Effector CD8-positive, alpha-beta T cell (primary cell): ENCODE measurements at places on chromosomes 2 and 18.

DNA sequence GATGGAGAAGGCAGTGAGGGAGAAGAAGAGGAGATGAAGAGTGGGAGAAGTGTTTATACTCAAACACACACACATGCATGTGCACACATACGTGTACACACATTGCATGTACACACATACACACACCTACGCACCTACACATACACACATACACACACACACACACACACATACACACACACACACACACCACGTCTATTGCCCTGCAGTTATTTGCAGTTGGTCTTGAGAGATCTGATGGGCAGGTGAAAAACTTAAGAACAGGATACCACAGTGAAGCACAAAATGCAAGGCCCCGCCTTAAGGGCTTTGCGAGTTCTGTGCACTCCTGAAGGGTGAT, 190.2 kb downstream of the MYCN start:
- DNase-seq: no peak

- no peak for DNase-seq
Observed at GRCh38 chr2:42025151-42025582, 22.7 kb upstream of the PKDCC start.

GRCh38 chr2:113113807-113114206, 13.6 kb upstream of the IL1RN start:
- no peak for DNase-seq

- no peak for DNase-seq
Observed at GRCh38 chr2:207078186-207078798, 87.5 kb downstream of the KLF7 start.

GRCh38 chr2:186980787-186981550, 132.0 kb upstream of the ZSWIM2 start:
- no peak for DNase-seq

DNA sequence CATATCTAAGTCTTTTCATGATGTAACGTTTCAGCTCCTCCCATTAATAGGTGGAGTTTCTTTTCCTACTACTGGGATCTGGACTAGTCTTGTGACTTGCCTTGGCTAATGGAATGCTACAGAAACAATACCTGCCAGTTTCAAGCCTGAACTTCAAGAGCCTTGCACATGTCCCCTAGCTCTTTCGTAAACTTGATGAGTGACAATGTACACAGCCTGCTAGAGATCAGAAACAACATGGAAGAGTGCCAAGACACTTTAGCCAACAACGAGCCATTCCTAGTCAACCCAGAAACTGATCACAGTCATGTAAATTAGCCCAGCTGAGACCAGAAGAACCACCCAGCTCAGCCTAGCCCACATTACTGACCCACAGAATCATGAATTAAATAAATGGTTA, 24.8 kb upstream of the STK39 start:
- DNase-seq: no peak

GRCh38 chr2:160288324-160288723, 88.3 kb upstream of the ITGB6 start:
- DNase-seq: no peak

- DNase-seq: no peak
Observed at GRCh38 chr2:167114018-167114417, 225.7 kb downstream of the XIRP2 start.

- no peak for DNase-seq
Observed at GRCh38 chr2:147927053-147927588, 82.3 kb downstream of the ACVR2A start.

- no peak for DNase-seq
Observed at GRCh38 chr2:120709608-120710041, 26.0 kb upstream of the GLI2 start.

- no peak for DNase-seq
Observed at GRCh38 chr2:69989009-69989408, 27.6 kb upstream of the ASPRV1 start.

DNA sequence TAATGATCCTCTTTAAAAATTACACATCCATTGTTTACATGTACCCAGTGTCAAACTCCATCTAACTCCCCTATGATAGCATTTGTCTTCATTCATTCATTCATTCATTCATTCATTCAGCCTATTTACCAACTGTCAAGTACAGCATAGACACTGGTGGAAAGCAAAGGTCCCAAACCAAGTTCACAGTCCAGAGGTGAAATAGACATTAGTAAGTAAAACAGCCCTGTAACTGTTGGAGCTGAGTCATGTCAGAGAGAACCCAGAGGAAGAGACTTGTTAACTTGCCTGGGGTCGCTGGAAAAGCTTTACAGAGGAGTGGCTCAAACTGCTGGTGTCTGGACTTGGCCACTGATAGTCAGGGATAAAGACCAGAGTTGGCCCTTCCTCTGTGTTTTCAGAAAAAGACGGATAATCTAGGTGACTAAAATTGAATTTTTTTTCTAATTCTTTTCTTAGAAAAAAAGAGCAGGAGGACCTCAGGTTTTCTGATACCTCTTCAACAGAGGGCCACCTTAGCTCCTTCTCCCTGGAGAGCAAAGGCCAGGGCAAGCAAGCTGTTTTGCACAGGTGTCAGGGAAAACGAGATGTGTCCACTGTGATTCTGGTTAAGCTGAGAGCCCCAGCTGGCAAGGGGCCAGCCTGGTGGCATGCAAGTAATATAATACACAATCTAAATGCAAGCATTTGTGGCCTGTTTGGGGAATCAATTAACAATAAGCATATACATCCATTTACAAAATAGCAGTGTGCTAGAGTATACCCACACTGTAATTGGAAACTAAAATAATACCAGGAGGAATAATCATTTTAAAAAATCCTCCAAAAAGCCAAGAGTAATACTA, 96.7 kb upstream of the SLC14A2 start:
- DNase-seq: no peak

DNA sequence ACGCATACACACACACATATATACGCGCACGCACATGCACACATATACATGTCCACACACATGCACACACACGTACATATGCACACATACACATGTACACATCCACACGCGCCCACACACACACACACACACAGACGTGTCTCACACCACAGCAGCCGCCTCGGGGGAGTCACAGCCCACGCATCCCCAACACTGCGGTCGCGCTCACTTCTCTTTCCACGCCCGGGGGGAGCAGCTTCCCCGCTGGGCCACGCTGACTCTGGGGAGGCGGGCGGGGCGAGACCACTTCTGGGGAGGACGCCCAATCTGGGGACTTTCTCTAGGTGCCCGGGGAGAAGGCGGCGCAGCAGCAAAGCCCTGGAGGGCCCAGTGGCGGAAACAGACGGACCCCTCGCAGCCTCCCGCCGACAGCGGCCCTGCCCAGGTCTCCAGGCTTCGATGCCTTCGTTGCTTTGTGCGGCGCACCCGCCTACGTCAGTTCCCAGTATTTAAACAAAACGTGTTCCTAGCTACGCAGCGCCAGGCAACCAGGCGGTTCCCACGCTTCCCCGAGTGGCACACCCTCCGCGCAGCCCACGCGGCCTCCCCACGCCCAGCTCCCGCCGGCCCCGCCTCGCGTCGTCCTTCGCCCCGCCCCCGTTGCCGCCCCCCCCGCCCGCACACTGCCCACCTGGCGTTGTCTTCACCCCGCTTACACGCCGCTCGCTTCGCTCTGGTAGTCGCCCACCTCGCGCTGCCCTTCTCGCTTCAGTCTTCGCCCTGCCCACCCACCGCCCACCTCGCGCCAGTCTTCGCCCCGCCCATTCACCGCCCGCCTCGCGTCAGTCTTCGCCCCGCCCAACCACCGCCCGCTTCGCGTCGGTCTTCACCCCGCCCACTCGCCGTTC, 810 bp upstream of the RBFA start:
- peak; percentile 79 for DNase-seq

GRCh38 chr2:44197816-44198215, 29.1 kb downstream of the PPM1B start:
- DNase-seq: no peak

DNA sequence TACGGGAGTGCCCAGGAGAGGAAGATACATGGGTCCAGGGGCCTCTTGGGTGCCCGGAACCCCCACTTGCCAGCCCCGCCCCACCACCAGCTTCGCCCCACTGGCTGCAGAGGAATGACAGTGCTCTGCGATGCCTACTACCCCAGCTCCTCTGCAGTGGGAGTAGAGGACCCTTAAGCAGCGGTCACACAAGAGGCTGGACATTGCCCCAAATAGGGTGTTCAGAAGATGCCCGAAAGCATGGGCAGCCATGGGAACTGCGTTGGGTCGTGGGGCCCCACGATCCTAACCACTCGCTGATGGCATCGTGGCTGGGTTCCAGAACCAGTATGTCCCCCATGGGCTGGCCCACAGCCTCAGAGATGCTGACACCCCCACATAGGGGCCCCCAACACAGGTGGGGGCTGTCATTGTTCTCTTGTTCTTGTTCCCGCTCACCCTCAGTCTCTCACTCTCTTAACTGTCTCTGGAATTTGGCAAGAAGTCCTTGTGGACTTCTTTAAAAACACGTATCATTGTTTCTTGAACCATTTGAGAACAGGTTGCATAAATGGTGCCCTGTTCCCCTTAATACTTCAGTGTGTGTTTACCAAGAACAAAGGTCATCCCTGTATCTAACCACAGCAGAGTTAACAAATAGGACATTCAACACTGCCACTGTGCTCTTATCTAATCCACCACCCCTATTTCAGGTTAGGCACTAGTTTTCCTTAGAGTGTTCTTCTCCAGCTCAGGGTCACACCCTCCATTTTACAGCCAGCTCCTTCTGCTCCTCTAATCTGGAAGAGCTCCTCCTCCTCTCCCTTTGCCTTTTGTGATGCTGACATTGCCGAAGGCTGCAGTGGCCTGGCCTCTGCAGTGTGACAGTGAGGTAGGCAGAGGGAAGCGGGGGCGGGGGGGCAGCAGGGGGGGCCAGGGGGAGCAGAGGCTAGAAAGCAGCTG, 76.3 kb downstream of the STPG4 start:
- no peak for DNase-seq

GRCh38 chr2:64610316-64610855, 43.3 kb downstream of the SERTAD2 start:
- no peak for DNase-seq

- no peak for DNase-seq
Observed at GRCh38 chr2:88580088-88580487, 47.2 kb downstream of the EIF2AK3 start.

- DNase-seq: no peak
Observed at GRCh38 chr2:73701968-73702665, 35.0 kb downstream of the TPRKB start.

DNA sequence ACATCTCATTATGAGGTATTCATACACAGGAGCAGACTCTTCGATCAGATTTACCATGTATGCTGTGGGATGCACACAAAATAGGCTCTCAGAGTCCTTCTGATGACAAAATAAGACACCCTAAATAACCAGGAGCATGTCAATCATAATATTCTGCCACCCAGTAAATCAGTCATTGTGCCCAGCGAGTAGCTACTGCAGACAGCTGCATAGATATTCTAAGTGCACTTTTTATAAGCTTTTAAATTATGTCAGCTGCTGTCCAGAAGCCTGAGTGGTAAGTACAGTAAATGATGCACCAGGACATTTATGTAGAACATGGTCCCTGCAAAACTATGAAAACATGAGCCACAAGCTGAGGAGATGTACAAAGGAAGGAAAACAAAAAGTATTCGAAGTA, 102.9 kb downstream of the CCDC141 start:
- no peak for DNase-seq

DNA sequence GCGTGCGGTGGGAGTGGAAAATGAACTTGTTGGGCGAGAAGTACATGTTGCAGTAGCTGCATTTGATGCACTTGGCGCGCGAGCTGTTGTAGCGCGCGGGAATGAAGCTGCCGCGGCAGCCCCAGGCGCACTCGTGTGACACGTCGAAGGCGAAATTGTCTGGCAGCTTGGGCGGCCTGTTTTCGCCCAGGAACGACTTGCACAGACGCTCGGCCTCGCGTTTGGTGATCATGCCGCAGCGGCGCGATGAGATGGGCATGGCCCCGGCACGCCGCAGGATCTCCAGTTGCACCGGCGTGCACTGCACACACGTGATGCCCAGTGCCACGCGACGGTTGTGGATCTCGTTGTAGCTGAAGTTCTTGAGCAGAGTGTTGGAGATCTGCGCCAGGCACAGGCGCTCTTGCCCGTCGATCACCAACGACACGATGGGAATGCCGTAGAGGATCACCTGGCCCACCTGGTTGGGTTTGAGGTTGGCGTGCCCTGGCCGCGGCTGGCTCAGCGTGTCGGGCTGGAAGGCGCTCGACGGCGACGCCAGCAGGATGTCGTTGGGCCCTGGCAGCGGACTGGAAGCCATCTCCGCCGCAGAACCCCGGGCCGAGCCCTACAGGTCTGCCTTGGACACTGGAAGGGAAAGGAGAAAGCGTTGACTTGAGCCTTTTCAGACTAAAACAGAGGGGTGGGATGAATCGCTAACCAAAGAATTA, 2.7 kb downstream of the SKOR2 start:
- no peak for DNase-seq

GRCh38 chr18:63099848-63100629, 219.5 kb downstream of the BCL2 start:
- DNase-seq: no peak

DNA sequence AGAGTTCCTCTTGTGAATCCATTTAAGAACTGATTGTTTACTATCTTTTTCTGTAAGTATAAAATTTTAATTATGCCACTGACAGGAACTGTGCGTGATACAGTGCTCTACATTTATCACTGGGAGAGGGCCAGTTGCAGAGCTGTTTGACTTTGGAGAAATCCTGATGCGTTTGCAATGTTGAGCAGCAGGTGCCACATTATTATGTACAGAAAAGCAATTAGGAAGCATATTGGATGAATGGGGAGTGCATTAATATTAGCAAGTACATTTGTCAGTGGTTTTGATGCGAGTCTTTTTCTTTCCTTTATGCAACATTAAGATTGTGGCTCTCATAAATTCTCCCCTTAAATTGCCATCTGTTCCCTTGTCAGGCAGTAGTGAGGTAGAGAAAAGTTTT, 302.3 kb upstream of the FANCL start:
- DNase-seq: no peak

GRCh38 chr2:209086761-209087160, 337.1 kb upstream of the MAP2 start:
- no peak for DNase-seq

- no peak for DNase-seq
Observed at GRCh38 chr2:97747285-97747684, 33.9 kb downstream of the ZAP70 start.

- no peak for DNase-seq
Observed at GRCh38 chr18:58217052-58217451, 173.0 kb downstream of the NEDD4L start.

GRCh38 chr18:60668583-60668982, 296.0 kb upstream of the MC4R start:
- no peak for DNase-seq
